ENCODE measurements at places on chromosomes 1 and 21.

DNA sequence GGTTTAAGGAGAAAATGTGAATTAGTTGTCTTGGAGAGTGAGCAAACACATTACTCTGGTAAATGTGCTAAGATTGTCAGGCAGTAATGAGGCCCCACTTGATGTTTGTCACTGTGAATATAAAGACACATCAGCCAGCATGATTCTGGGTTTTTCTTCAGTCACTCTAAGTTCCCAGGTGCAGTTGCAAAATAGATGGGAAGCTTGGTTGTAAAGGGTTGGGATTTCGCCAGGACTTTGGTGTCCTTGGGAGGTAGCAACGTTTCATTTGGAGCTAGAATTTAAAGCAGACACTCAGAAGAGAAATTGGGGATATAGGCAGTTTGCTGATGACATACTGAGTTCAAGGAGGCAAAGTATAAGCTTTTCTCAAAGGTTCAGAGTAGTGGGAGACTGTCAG is 154.3 kb downstream of the MAST2 start:
- DNase-seq, result no peak

- no peak for DNase-seq
Measured at GRCh38 chr1:172375211-172375631, 45.3 kb upstream of the C1orf105 start.

- DNase-seq, result no peak
Measured at GRCh38 chr1:96520579-96520947, 201.0 kb upstream of the PTBP2 start.

- DNase-seq, result no peak
Measured at GRCh38 chr1:33378524-33378923, 52.4 kb downstream of the PHC2 start.

GRCh38 chr1:26020330-26020768 is 1.2 kb upstream of the EXTL1 start:
- DNase-seq, result no peak

DNA sequence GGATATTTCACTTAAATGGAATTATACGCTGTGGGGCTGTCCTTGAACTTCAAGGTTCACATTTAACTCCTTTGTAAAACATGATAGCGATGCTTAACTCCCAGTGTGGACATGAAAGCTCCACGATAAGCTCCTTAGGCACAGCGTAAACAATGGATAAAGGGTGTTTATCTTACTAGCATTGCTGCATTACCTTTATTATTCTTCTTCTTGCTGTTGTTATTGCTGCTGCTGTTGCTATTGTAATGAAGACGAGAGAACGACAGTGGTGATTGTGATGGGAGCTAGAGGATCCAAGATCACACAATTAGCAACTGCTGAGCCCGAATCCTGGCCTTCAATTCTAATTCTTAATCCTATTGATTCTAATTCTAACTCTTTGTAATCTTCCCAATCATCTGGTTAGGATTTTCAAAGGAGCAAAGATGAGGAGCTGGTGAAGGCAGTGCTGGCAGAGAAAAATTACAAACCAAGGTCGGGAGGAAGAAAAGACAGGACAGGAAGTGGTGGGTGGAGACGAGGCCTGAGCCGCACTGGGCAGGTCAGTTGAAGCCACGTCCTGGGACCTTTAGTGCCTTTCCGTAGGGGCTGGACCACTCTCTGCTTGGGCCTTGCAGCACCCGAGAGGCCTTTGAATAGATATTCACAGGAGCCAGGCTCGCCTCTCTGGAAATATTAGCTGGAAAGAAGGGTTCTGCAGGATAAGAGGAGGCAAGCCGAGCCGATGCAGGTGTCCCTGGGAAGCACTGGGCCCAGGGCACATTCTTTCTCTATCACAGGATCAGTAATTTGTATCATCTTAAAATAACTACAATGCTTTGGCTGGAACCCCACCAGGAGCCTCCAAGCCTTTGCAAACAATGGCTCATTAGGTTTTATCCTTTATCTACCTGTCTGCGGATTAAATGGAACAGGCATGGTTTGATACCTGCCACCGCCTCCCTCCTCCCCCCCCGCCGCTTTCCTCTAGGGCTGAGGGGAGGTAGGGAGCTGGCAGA is 571.6 kb downstream of the AJAP1 start:
- no peak for DNase-seq

- peak; percentile 48 for DNase-seq
Measured at GRCh38 chr1:184350573-184350972, 36.3 kb upstream of the C1orf21 start.

GRCh38 chr1:90831910-90832309 is 114.8 kb upstream of the BARHL2 start:
- DNase-seq, result peak; percentile 15

DNA sequence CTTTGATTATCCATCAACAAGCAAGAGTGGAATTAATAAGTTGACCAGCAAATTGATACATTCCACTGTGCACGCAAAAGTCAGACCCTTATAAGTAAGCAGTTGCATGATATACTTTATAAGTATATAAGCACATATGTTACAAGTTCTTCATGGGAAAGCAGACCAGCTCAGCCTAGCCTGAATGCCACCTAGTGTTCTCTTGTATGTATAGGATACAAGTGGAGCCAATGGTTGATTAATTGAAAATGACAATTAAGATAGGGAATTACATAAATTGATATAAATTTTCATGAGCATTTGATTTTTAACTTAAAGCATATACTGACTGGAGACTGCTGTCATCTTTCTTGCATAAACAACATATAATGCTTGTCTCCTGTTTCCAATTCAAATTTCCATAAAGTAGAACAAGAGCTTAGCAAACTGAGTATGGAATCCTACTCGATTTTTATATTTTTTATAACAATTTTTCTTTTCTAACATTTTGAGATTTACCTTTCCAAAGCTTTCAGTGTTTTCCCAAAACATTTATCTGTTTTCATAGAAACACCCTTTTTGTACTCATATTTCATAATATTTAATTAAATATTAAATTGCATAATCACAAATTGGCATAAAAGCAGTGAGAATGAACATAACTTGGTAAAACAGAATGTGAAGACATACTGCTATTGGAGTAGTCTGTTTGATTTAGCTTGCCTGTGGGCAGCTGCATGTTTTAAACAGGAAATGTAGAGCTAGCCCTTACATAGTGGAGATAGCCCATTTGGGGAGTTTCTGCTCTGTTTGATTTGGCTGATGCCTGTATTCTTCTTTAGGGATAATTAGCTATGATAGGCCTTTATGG is 62.8 kb downstream of the MAGI3 start:
- peak; percentile 68 for DNase-seq

DNA sequence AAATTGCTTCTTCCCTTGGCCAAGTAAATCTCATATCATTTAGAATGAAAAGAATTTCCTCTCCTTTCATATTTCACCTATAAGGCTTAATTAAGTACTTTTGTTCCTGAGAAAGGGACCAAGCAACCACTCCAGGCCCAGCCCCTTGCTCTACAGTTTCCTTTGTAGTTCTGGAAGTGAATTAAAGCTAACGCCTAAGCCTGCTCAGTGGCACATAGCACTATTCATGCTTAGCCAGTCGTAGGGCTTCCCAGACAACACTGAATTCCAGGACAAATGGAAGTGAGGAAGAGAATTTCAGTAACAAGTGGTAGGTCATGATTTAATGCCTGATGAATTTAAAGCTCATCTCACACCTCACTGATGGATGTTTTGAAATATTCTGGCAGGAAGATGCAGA is 73.3 kb downstream of the RPAP2 start:
- no peak for DNase-seq

GRCh38 chr1:11180342-11180744 is 8.8 kb upstream of the ANGPTL7 start:
- no peak for DNase-seq

All from hematopoietic multipotent progenitor cell treated with erythropoietin and hydrocortisone succinate and interleukin-3 and kit ligand, for 6 days (in vitro differentiated cells).